NCI-H2107 (cell line): ENCODE measurements at places on chromosomes 11 and 22.
A peak's percentile ranks its signal among the peaks of the same experiment; 100 is the strongest.

DNA sequence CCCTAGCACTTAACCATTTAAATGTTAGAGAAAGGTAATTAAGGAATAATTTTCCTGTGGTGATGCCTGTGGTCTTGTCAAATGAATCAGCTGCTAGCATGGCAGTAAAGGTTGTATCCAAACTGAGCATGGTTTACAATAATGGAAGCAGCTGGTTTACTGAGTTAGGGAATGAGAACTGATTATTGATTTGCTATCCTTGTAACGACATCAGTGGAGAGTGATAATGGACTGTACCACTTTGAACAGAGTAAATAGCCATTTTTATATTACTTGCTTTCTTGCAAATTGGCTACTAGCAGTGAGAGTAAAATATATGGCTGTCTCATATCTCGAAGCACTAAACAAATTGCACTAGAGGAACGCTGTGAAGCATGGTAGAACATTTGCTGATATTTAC, 589.0 kb upstream of the ANO5 start:
- DNase-seq, result no peak

- no peak for DNase-seq
These were observed 612.6 kb downstream of the TBC1D22A start for GRCh38 chr22:47374901-47375575.

DNA sequence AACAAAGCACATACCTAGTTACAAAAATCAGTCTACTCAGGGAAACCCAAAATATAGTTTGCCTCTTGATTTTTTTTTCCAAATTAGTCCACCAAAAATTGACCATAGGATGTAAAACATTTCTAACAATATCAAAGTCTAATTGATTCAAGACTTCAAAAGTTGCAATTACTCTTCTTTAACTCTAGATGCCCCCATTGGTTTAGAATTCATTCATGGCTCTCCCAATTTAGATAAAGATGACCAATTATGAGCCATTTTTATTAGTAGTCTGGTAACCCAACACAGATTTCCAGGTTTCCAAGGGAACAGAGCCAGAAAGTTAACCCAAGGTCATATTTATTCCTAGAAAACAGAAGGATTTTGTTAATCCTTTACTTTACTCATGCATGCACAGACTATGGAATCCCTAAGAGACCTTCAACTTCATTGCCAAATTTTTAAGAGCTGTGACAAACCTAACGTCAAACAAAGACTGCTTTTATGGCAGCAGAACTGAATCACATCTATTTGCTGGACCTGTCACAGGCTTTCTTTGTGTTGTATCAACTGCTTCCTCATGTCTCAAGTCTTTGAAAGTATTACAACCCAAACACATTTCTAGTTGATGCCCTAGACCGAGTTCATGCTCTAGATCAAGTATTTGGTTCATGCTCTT, 55.3 kb downstream of the C22orf42 start:
- no peak for DNase-seq

DNA sequence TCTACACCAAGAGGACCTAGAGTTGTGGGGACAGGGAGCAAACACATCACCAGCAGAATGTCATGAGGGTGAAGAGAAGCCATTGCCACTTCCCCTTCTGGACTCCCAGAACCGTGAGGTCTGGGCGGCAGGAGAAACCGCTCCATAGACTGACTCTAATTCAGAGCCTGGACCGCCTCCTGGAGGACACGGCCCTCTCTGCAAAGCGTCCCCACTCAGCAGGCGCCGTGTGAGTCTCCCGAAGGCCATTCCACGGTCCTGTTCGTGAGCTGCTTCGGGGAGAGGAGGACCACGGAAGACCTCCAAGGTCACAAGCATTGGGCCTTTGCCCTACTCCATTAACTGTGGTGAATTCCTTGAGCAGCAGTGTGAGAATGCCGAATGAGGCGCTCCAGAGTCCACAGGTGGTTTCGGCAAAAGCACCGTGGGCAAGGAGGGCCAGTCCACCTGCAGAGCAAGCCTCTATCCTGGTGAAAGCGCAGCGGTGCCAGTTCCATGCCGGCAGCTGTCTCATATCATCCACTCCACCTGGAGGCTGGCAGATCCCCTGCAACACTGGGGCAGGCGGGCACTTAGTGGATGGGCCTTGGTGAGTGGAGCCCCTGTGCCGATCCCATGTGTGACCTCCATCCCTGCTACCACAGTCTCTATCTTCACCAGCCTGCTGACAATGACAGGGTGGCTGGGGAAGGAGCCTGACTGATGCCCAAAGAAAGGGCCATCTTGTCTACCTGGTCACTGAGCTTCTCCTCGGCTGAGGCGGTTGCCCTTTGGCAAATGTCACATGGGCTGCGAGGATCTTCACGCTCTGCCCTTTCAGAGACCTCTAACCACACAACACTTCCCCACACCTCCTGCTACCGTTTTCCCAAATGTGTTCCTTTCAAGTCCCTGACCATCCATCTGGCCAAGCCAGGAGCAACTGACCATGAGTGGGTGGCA, 7.5 kb downstream of the C11orf21 start:
- no peak for DNase-seq

- no peak for DNase-seq
These were observed 1428.0 kb upstream of the TENM4 start for GRCh38 chr11:80868831-80869230.

DNA sequence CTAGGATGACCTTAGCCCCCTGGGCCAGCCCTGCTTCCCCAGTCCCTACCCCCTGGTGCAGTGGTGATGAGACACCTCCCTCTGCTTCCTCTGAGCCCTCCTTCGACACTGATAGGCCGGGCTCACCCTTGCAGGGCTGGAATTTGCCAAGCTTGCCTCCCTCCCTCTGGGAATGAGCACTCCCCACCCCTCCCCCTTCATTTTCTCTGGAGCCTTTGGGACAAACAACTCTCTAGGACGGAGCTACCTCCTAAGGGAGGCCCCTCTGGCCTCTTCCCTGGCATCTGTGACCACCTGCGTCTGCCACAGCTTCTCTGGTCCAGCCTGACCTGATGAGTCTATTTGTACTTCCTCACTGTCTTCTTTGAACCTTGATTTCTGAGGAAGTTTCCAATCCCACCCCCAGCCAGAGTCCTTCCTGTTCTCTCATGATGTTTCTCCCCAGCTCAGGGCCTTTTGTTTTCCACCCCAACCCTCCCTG, 53.3 kb upstream of the ADA2 start:
- no peak for DNase-seq

GRCh38 chr11:120403966-120404365, 67.8 kb downstream of the ARHGEF12 start:
- DNase-seq, result no peak

GRCh38 chr11:797296-798092, 587 bp downstream of the SLC25A22 start:
- peak; percentile 47 for DNase-seq

- no peak for DNase-seq
These were observed 11.9 kb downstream of the MICALL1 start for GRCh38 chr22:37917874-37918548.

DNA sequence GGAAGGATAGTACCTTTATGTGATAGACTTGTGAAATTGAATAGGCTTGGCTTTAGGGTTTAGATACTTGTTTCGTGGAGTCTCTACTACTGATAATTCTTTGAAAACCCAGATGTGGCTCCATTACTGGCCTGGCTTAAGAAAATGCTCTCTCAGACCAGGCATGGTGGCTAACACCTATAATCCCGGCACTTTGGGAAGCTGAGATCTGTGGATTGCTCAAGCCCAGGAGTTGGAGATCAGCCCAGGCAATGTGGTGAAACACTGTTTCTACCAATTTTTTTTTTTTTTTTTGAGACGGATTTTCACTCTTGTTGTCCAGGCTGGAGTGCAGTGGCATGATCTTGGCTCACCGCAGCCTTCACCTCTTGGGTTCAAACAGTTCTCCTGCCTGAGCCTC, 40.9 kb downstream of the ATG13 start:
- DNase-seq, result no peak

GRCh38 chr22:46574993-46575910, 37.8 kb upstream of the CELSR1 start:
- DNase-seq, result no peak

DNA sequence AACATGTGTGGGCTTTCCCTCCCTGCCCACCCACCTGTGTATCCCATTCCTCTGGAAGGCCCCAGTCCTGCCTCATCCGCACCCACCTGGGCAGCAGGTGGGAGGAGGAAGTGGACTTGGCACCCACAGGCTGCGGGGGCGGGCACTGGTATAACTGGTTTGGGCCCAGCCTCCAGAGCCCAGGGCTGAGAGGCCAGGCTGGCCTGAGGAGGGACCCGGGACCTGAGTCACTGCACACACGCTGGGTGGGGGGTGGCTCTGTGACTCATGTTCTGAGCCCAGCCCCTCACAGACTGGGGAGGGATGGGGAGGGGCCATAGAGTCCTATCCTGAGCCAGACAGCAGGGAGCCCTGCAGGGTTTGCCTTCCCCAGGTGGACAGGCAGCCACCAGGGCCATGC, 16.7 kb downstream of the PHLDA2 start:
- DNase-seq, result no peak

GRCh38 chr22:26234296-26234695, 65.0 kb downstream of the SEZ6L start:
- no peak for DNase-seq

DNA sequence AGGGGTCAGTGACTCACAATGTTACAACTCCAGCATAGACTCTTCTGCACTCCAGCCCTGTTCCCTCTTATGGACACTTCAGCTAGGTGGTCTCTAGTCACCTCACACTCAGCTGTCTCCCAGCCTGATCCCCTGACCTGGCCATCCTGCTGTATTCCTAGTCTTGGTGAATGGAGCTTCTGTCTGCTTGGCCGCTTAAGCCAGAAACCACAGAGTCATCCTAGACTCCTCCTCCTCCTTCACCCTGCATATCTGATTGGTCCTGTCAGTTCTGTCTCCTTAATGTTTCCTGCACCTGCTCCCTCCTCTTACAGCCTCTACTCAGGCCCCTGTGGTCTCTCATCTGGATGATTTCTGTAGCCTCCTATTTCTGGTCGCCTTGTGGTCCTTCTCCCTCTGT, 144.9 kb downstream of the HIPK3 start:
- DNase-seq, result peak; percentile 18

DNA sequence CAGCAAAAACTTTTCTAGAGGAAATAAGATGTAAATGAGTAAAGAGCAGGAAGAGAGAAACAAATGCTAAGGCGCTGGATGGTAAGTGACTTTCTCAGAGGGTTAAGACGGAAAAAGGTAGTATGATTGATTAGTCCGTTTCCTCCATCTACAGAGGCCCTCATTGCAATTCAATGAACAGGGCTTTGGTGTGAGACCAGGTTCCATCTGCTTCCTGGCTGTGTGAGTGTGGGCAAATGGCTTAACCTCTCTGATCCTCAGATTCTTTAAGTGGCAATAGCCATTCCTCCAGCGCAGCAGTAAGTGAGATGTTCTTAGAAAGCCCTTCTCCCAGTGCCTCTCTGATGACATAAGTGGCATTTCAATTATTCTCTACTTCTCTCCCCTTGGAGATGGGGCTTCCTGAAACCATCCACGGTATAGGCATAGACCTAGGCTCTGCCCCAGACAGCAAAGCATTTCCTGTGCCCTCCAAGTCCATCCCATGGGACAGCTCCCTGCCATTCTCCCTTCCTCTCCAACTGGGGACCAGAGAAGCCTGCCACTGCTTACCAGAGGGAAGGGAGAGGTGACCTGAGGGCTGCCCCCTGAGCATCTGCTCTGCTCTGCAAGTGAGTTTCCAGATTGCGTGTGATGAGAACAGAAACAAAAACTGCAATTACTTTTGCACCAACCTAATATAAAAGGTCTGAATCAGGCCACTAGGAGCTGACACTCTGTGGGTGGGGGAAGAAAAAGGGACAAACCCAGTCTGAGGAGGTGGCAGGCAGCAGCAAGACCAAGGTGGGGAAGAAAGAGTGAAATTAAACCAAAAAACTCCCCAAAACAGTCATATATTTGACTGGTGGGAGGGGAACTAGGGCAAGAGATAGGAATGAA, 12.7 kb upstream of the CD44 start:
- DNase-seq, result no peak
